Activated T-helper 1 cell treated with anti-CD3 and anti-CD28 coated beads, Interleukin-2, amount 50 U/mL, for 16 hours (primary cell): ENCODE measurements at places on chromosomes 3 and 15.

GRCh38 chr3:55543181-55543614 lies 56.1 kb upstream of the WNT5A start:
- no peak for DNase-seq

GRCh38 chr3:138023754-138024153 lies 13.8 kb downstream of the CLDN18 start:
- DNase-seq = no peak

GRCh38 chr3:187739561-187740332 lies 5.5 kb downstream of the BCL6 start:
- peak; percentile 53 for DNase-seq

DNA sequence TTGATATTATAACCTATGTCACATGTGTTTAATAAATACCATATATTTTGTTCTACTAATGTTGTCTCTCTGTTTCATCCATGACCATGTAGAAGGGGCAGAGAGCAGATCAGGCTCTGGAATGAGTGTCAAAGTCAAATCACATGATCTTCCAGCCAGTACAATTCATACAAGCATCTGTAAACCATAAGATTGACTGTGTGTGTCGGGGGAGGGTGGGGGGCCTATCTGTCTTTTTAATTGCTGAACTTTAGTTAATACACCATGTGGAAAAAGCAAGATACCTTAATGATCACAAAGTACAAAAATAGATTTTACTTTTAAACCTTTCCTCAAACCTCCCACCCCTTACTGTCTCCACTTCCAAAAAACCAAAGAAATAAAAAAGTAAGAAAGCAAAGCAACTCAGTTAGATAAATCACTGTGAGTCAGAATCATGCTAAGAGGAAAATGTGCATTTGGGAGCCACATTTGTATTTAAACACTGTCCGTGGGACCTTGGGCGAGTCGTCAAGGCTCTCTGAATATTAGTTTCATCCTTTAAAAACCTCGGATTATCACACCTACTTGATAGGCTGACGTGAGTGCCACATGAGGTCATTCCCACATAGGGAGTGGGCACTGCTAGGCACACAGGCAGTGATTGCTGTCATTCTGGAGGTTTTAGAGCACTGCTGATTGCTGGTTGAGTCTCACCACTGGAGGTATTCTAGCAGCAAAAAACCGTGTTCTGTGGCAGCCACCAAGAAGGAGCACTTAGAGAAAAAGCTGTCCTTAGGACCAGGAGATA lies 21.0 kb upstream of the POLR2M start:
- no peak for DNase-seq

GRCh38 chr3:186757686-186758220 lies 25.6 kb upstream of the EIF4A2 start:
- no peak for DNase-seq
